ENCODE measurements at places on chromosomes 13 and 19.

DNA sequence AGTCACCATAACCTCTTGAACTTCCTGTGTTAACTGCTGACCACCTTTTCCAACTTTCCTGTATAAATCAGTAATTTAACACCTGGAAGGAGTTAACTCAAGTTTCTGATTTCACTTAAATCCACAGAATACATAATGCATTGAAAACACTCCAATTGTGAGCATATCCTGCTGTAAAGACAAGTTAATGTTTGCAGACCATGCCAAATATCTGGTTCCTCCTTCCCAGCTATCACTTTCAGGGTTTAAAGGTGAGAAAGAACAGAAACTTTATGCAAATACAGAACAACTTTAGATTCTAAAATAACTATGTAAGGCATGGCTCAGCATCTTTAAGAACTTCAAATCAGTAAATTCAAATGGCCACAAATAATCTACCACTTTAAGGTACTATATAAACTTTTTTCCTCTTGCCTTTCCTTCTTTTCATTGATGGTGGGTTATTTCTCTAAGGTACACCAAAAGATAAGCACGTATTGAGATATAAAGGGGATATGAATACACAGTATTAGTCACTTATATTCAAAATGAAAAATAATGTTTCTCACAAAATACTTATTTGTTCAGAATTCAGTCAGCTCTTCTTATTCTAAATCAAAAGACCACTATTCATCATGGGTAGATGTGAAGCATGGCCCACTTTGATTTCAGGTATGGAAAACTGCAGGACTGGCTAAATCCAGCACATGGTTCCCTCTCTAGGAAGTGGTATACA, 6.6 kb upstream of the TPTE2 start:
- DNase-seq, result no peak

GRCh38 chr19:4108767-4109625, 14.9 kb downstream of the MAP2K2 start:
- no peak for DNase-seq

GRCh38 chr19:977058-977464, 7.1 kb upstream of the WDR18 start:
- no peak for DNase-seq

DNA sequence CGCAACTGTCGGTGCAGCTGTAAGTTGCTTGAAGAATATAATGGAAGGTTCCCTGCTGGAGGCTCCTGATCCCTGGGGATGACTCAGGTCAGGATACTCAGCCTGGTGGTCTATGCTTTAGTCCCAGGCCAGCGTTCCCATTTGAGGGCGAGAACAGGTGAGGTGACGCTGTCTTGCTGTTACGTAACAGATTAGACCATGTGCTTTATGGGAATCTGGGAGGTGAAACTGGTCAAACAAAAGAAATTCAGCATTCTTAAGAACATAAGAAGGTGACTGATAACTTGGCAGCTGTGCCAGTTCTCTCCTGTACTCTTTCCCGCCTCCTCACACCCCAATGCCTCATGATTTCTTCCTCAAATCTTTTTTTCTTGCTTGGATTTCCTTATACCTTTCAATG, at the start of gene CXCL17:
TSS of gene CXCL17 (minus strand) at position 114 of the 400 bp plus-strand sequence. CDS start 114 bp downstream, outside the sequence.
- no peak for DNase-seq

DNA sequence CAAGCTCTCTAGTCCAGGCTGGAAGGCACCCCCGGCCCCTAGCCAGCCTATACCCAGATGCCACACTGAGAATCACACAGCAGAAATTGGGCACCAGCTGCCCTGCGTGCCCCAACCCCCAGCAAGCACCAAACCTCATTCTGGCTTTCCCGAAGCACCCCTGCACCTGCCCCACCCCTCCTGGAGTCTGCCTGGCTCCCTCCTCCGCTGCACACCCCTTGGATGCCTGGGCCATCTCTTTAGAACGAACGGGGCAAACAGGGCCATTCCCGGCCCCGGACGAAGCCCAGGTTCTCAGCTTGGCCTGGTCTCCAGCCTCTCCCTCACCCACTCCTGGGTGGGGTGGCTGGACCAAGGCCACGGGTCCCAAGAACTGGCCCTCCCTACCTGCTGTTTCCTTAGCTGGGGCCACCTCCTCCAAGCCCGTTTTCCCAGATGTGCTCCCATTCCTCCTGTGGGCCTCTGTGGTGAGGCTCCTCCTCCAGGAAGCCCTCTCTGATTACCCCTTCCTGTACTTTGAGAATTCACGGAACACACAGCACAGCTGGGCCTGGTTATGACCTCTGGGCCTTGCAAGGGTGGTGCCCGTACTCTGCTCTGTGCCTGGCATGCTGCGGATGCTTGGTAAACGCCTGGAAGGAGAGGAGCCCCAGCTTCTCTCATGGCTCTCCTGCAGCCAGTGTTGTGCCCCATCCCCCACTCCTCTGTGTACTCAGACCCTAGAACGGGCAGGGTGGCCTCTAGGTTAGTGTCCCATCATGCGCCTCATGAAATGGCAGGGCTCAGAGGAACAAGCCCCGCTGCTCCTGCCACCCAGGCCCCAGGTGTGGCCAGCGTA, 21.4 kb downstream of the CEBPG start:
- DNase-seq, result no peak

- DNase-seq, result no peak
Observed at GRCh38 chr13:110458594-110459365, 102.7 kb downstream of the RAB20 start.

DNA sequence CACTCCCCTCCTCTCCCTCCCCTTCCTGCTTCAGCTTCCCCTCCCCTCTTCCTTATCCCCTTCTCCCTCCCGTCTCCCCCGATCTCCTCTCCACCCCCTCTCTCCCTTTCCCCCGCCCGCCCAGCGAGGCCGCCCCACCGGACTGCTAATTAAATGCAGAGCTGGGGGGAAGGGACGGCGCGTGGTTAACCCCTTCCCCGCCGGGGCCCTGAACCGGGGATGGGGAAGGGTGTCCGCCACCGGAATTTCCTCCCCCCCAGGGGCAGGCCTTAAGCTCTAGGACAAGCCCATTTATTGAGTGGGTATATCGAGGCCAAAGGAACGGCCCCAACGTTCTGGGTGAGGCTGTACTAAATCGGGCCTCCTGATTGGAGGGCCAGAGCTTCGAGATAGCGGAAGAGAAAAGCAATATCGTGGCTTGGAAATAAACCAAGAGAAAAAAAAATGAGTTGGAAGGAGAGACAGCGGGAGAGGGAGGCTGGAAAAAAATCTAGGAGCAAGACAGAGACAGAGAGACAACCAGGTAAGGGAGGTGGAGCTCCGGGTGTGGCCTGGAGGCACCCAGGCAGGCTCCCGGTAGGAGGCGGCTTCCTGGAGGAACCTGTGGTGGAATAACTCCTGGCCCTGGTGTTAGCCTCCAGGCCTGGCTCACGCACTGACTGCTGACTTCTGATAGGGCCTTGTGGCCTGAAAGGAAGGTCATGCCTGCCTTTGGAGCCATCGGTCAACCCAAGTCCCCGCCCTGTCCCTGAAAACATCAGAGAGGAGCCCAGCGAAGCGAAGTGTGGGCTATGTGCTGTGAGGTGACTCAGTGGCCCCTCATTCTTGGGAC, 11.6 kb upstream of the JUND start:
- DNase-seq, result no peak

- DNase-seq, result no peak
Observed at GRCh38 chr13:39353988-39354387, 249.0 kb downstream of the LHFPL6 start.

- no peak for DNase-seq
Observed at GRCh38 chr13:80336776-80337287, 4.1 kb downstream of the SPRY2 start.

GRCh38 chr19:34044021-34044420, 128.3 kb upstream of the LSM14A start:
- DNase-seq, result no peak

- DNase-seq, result no peak
Observed at GRCh38 chr19:35486268-35486708, 4.0 kb downstream of the KRTDAP start.

DNA sequence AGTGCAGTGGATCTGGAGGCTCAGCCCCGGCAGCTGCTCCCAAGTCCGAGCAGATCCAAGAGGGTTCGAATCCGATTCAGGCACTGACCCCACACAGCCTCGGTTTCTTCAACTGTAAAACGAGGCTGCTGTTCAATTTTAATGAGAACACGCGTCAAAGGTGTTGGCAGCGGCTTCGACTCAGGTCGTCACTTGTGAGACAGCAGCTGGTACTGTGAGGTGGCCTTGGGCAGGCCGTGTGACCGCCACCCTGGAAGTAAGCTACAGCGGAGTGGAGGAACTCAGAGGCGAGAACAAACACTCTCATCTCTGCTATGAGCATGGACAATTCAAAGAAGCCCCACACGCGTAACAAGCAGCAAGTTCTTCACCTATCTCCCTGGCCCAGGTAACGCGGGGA, 9.7 kb downstream of the MAP2K2 start:
- no peak for DNase-seq

DNA sequence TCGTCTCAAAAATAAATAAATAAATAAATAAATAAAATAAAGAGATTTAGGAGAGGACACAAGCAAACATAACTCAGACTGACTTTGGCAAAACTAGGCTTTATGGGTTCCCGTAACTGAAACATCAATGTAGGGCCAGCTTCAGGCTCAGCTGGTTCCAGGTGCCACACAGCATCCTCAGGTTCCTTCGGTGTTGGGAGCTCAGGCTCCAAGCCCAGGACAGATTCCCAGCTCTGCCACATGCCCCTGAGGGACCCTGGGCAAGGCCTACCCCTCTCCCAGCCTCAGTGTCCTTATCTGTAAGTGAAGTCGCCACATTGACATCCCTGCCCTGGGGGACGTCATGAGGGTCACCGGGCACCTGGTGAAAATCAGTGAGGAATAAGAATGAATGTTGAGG, 18.7 kb downstream of the MISP start:
- DNase-seq, result no peak

DNA sequence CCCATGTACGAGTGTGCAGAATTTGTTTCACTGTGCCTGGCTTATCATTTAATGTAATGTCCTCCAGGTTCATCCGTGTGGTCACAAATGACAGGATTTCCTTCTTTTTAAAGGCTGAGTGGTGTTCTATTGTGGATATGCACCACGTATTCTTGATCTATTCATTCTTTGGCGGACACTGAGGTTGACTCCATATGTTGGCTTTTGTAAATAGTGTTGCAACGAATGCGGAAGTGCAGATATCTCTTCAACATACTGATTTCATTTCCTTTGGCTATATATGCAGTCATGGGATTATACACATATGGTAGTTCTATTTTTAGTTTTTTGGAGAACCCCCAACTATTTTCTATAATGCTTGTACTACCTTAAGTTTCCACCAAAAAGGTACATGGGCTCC, 13.0 kb downstream of the OR7A5 start:
- no peak for DNase-seq

GRCh38 chr13:29593605-29594297, 1.7 kb downstream of the SLC7A1 start:
- DNase-seq, result no peak

- no peak for DNase-seq
Observed at GRCh38 chr19:18776736-18777135, 14.4 kb downstream of the COMP start.

DNA sequence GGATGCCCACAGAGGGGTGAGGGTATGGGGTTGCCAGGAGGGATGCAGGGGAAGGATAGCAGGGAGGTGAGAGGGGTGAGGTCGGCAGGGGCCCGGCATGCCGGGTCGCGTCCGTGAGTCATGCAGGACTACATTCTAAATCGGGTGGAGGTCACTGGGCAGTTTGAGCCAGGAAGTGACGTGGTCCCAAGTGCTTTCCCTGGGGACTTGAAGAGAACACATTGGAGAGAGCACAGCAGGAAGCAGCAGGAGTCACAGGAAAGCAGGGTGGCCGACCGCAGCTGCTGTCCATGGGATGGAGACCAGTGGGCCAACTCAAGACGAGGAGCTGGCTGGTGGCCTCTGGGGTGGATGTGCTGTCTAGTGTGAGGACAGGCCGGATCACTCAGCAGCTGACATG, 92.0 kb upstream of the WASF3 start:
- DNase-seq, result no peak

Measured in hematopoietic multipotent progenitor cell treated with erythropoietin and hydrocortisone succinate and interleukin-3 and kit ligand, for 15 days (in vitro differentiated cells).